ENCODE measurements at places on chromosomes 13 and 19.

DNA sequence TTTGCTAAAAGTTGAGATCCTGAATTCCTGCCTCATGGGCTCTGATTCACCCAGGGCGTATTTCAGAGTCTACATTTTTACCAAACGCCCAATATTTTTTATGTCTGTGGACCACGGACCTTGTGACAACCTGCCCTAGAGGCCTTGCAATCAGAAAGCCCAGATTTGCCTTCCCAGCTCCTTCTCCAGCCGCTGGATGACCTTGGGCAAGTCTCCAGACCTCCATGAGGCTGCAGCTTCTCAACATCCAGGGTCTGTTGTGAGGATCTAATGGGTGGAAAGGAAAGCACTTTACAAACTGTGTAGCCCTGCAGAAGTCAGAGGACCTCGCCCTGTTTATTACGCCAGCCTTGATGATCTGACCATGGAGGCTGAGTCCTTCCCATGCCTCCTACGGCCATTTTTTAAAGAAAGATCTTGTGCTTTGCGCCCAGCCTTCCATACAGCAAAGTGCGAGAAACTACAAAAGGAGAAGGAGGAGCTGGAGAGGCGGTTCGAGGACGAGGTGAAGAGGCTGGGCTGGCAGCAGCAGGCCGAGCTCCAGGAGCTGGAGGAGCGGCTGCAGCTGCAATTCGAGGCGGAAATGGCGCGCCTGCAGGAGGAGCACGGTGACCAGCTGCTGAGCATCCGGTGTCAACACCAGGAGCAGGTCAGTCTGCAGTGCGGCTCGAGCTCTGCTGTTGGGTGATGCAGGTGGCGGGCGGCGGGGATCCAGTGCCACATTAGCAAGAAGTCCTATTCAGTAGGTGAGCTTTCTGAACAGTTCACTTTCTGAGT, 115.6 kb downstream of the SLC7A1 start:
- DNase-seq, result no peak

GRCh38 chr19:13238891-13239534, 88.8 kb downstream of the IER2 start:
- DNase-seq, result no peak

DNA sequence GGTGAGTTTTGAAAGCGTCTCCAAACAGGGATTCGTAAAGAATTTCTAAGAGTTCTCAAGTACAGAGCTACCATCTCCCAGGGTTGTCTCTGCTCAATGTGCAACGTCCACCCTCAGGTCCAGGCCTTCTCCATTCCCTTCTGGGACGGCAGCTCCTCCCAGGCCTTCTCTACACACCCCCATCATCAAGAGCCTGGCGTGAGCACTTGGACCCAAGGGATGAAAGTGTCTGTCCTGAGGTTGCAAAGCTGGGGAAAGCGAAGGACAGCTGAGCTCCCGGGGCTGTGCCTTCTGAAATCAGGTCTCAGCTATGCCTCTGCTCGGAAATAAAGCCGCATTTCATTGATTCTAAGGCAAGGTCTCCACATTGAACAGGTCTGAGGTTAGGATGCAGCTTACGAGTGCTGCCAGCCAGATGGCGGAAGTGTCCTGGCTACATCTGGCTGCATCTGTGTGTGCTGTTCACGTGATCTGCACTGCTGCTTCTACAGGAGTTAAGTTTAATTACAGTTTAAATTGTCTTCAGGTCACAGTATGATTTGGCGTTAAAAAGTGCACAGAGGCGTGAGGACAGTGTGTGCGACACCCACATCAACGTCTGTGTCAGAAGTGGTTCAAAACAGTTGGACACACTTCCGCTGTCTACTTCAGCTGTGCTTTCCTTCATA, 27.0 kb upstream of the MIER2 start:
- no peak for DNase-seq

DNA sequence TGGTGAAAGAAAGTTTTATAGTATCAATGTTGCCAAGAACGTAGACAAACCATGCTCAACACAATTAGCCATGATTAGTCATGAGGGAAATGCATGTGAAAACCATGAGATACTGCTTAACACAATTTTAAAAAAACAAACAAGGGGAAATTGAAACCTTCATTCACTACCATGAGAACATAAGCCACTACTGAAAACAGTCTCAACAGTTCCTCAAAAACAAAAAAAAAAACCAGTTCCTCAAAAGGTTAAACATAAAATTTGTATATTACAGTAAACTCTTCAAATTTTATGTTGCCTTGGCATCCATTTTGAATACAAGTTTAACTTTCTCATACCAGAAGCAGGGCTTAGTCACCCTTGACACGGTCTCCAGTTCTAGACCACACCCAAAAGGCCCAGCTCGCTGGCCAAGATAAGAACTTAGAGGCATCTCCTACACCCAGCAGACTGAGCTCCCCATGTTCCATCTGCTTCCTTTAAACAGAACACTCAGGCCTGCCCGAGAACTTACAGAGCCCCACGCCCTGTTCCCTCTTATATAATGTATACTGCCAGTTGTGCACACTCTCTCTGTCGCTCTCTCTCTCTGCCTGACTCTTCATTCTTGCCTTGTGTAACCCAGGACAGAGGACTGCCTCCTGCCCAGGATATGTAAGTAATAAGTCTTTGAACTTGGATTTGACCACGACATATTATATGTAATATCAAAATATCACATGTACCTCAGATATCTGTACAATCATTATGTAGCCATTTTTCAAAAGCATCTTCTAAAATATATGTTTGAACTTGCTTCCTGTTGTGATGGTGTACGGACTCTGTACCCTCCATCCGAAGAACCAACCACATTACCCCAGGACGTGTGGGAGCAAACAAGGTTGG, 67.4 kb downstream of the STK24 start:
- DNase-seq, result peak; percentile 87

- no peak for DNase-seq
Observed at GRCh38 chr13:99191900-99192399, 8.7 kb upstream of the UBAC2 start.

GRCh38 chr19:23771761-23772674, 13.3 kb upstream of the ZNF681 start:
- no peak for DNase-seq

DNA sequence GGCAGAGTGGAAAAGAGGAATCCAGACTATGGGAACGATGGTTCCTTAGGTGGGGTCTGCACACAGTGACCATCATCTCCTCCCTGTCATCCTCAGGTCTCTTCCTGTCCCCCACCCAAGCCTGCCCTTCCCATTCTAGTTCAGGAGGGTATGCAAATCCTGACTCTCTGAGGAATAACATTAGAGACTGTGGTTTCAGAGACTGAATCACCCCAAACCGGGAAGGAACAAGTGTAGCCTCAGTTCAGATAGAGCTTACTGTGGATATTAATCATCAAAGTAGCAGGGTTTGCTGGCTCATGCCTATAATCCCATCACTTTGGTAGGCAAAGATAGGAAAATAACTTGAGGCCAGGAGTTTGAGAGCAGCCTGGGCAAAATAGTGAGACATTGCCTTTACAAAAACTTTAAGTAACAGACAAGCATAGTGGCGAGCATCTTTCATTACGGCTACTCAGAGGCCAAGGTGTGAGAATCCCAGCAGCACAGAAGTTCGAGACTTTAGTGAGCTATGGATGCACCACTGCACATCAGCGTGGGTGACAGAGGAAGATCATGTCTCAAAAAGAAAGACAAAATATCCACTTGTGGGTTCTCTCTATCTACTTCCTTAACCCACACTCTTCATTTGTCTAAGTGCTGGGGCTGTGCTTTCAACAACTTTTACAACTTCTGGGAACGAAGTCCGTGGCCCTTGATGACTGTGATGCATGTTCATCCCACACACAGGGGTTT, 19.3 kb upstream of the LGALS13 start:
- DNase-seq, result no peak

- peak; percentile 85 for DNase-seq
Observed at GRCh38 chr19:31140717-31141116, 208.5 kb downstream of the TSHZ3 start.

GRCh38 chr13:91108315-91108714, 239.2 kb upstream of the MIR17HG start:
- DNase-seq, result no peak

DNA sequence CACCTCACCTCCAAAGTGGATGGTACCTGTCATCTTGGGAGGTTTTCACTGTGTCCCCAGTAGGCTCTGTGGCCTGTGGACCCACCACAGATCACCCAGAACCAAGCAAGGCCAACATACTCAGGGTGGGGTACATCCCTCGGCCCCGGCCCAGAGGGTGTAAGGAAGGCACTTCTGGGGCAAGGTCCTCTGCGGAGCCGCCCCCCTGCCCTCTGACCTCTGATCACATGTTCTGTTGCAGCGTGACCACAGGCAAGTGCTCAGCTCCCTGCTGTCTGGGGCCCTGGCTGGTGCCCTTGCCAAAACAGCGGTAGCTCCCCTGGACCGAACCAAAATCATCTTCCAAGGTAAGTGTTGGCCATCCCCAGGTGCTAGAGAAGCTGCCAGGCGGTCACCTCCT, 36.7 kb downstream of the TMEM161A start:
- DNase-seq, result no peak

DNA sequence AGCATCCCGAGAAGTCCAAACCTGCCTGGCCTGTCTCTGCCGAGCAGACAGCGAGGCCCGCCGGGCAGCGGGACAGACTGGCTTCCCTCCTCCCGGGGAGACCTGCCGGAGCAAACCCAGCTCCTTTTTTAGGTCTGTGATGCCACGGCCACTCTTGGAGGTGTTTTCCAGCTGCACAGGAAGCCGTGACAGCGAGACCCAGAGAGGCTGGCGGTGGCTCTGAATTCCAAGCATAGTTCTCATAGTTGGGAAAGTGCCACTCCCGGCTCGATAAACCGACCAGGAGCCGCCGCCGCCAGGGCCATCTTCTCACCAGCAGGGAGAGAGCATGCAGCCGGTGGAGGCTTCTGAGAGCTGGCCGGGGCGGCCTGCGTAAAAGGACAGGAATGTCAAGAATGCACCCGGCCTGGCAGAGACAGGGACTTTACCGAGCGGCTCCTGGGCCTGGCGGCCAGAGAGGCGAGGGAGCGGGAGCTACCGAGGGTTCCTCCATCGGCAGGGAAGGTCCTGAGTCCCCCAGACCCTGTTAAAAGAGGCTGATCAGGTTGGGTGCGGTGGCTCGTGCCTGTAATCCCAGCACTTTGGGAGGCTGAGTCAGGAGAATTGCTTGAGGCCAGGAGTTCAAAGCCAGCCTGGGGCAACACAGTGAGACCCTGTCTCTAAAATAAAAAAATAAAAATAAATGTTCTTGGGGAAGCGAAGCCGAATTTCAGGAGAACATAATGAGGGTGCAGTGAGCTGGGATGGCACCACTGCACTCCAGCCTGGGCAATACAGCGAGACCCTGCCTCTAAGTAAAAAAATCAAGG, 64.9 kb downstream of the GADD45B start:
- DNase-seq, result peak; percentile 100

GRCh38 chr13:84997858-84998257, 801.4 kb downstream of the SLITRK6 start:
- no peak for DNase-seq

DNA sequence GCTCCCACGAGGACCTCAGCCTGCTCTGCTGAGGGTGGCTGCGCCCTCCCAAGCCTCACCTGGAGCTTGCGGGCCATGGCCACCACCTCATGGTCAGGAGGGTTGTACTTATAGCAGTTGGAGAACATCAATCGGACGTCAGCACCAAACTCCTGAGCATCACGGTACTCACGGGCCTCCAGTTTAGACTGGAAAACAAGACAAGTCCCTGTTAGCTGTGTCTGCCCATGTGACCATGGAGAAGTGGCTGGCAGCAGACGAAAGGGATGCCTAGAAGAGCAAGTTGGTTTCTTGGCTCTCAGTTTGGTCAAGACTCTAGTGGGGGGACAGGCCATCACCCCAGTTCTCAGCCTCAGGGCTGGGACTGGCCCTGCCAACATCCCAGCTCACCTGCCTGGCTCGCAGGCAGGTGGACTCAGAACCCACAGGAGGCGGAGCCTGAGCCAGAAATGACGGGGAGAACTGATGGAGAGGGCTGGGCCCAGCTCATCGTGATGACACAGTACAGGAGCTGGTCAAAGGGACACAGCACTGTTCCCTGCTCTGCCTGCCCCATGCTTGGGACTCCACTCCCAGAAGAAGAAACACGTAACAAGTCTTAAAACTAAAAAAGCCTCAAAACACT, 31.2 kb upstream of the EPHX3 start:
- DNase-seq, result no peak

- no peak for DNase-seq
Observed at GRCh38 chr13:112645327-112645914, 44.4 kb upstream of the ATP11A start.

DNA sequence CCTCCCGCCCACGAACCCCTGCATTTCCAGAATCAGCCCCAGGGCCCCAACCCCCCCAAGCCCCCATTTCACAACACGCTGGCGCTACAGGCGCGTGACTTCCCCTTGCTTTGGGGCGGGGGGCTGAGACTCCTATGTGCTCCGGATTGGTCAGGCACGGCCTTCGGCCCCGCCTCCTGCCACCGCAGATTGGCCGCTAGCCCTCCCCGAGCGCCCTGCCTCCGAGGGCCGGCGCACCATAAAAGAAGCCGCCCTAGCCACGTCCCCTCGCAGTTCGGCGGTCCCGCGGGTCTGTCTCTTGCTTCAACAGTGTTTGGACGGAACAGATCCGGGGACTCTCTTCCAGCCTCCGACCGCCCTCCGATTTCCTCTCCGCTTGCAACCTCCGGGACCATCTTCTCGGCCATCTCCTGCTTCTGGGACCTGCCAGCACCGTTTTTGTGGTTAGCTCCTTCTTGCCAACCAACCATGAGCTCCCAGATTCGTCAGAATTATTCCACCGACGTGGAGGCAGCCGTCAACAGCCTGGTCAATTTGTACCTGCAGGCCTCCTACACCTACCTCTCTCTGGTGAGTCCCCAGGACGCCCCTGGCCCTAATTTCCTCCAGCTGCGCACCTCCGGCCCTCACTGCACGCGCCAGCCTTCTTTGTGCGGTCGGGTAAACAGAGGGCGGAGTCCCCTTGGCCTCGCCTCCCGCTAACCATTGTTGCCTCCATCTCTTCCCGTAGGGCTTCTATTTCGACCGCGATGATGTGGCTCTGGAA, at the start of gene FTL:
TSS of gene FTL (plus strand) at position 270 of the 766 bp plus-strand sequence. CDS start at position 469, 199 bp downstream.
- DNase-seq, result peak; percentile 80

GRCh38 chr19:35549174-35549788, 3.9 kb downstream of the TMEM147 start:
- peak; percentile 53 for DNase-seq

- no peak for DNase-seq
Observed at GRCh38 chr19:47437500-47437899, 18.2 kb upstream of the MEIS3 start.

- no peak for DNase-seq
Observed at GRCh38 chr19:39270036-39270871, 2.1 kb downstream of the IFNL2 start.

GRCh38 chr13:31859571-31859970, 120.2 kb downstream of the RXFP2 start:
- no peak for DNase-seq

GRCh38 chr13:33869005-33869404, 51.1 kb downstream of the RFC3 start:
- DNase-seq, result no peak

All from A172 (cell line).